ENCODE measurements at places on chromosomes 7 and 10.

GRCh38 chr7:136618818-136619217 lies 249.6 kb upstream of the CHRM2 start:
- DNase-seq = no peak

- DNase-seq = no peak
Measured at GRCh38 chr7:28784171-28784902, 173.8 kb downstream of the TRIL start.

GRCh38 chr10:104897696-104898095 lies 256.6 kb downstream of the SORCS3 start:
- DNase-seq = no peak

GRCh38 chr10:93559490-93559889 lies 7.0 kb upstream of the FFAR4 start:
- DNase-seq = no peak

DNA sequence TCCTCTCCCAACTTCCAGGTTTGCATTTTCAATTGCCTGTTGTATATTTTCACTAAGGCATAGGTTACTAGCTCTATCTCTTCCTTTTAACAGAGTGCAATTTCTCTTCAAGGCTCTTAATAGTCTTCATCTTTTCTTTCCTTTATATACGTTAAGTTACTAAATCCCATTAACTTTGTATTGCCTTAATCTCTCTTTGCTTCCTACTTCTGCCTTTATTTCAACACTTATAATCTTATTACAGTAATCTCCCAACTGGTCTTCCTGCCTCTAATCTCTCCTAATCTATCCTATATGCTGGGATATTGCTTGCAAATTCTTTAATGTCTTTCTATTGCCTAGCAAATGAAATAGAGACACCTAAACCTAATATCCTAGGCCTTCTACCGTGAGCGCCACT lies 26.1 kb downstream of the ST7 start:
- no peak for DNase-seq

DNA sequence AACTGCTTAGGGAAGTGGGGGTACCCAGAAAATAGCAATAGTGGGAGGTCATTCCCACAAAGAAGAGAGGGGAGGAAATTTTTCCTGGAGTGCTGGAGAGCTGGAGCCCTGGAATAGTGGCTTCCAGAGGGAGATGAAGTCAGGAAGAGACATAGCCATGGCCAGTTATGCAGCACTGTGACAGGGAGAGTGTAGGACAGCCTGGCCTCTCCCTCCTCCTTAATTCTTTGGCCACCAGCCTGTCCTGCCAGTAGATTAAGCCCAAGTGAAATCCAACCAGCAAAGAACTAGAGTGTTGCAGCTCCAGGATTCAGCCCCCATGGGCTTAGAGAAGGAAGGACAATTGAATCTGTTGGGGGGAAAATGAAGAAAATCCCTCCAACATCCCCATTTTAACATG lies 130.5 kb downstream of the HDAC9 start:
- no peak for DNase-seq

GRCh38 chr10:33306126-33306525 lies 28.3 kb downstream of the NRP1 start:
- DNase-seq = no peak

- DNase-seq = no peak
Measured at GRCh38 chr7:102967798-102968197, 55.0 kb downstream of the LRRC17 start.

DNA sequence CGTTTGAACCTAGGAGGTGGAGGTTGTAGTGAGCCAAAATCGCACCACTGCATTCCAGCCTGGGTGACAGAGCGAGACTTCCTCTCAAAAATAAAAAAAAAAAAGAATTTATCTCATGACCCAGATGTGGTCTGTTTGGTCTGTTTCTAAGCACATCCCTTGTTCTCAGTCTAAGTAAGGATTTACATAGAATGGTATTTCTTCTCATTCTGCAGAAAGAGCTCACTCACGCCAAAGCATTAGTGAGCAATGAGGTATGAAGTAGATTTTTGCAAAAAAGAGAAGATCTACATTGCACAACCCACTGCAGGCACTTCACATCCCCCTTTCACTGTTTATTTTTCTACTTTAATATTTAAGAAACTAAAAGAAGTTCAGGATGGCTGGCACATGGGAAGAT lies 76.5 kb upstream of the FGL2 start:
- no peak for DNase-seq

- DNase-seq = no peak
Measured at GRCh38 chr7:5193880-5194279, 3.8 kb downstream of the WIPI2 start.

GRCh38 chr10:91909117-91909677 lies at the start of gene FGFBP3:
TSS of gene FGFBP3 (minus strand) at chr10:91909486. CDS start at chr10:91908969, 517 bp downstream.
- DNase-seq = peak; percentile 56

- no peak for DNase-seq
Measured at GRCh38 chr7:7156663-7157062, 25.7 kb upstream of the C1GALT1 start.

DNA sequence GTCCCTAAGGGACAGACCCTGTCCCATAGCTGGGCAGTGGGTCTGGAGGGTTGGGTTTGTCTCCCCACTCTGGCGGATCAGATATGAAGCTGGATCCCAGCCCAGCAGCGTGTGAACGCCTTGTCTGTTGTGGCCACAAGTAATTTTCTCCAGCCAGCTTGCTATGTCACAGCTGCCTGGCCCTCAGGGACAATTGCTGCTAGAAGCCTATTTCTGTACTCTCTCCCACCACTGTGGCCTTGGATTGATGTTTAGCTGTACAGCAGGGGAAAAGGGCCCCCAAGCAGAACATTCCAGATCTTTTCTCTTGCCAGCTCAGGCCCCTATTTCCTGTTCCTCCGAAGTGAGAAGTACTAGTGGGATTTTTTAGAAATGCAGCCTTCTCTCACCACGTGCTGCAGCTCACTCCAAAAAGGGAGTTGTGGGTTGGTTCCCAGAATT lies 53.5 kb upstream of the WAC start:
- no peak for DNase-seq

DNA sequence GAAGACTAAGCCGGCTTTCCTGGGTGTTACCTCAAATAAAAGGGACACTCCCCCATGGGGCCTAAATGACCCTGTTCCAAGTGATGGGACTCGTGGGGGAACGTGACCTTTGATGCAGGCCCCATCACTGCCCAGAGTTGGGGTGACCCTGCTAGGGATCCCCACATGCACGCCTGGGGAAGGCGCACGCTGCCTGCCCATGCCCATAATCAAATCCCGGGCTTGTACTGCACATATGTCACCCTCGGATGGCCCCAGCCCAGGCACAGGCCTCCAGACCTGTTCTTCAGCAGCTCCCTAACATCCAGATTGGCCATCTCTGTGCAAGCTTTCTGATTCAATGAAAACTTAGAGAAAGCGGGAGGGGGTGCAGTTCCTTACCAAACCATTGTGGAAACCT lies 14.7 kb downstream of the EBF3 start:
- DNase-seq = no peak

- no peak for DNase-seq
Measured at GRCh38 chr7:102044984-102045673, 227.7 kb downstream of the CUX1 start.

DNA sequence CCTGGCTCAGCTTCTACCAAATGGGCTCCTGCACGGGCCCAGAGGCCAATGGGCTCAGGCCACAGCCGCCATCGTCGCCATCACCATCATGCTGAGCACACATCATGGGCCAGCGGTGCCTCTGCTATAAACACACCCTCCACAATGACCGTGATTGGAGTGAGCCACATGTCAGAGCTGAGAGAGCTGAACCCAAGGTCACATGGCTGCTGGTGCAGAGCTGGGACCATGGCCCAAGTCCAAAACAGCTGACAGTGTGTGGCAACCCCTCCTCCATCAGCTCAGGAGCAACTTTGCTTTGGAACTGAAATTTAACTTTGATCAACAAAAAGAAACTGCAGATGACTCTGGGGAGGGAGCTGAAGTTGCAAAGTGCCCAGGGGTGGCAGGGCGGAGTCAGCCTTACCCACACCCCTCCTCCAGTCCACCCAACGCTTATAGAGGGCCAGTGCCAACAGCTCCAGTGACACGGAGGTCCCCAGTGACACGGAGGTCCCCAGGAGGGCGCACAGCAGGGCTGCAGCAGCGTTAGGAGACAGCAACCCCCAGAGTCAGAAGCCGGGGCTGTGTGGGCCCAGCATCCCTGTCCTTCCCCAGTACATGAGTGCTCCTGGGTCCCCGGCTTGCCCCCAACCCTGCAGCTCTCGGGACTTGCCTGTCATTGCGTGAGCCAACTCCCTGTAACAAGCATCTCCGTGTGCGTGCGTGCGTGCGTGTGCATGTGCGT lies 249.6 kb downstream of the ELFN1 start:
- DNase-seq = no peak

DNA sequence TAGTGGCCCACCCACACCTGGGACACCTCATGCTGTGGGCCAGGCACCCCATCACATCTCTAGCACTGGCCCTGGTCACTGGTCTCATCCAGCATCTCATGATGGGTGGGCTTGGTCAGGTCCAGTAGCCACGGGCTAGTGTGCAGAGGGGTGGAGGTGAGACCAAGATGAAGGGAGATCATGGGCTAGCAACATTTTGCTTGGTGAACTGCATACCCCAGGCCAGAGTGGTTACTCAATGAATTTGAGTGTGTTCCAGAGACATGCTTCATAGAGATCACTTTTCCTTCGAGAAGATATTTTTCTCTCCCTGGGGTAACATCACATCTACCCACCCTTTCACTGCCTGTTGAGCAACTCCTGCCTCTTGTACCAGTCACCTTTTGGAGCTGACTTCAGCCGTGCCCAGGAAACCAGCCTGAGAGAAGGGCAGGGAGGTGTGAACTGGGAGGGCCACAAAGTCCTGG lies 44.2 kb downstream of the MINDY4 start:
- DNase-seq = no peak

GRCh38 chr10:52479567-52479966 lies 165.5 kb downstream of the DKK1 start:
- DNase-seq = no peak
